ENCODE measurements at places on chromosomes 13 and 19.

- no peak for DNase-seq
Measured at GRCh38 chr19:10201176-10201575, 6.4 kb upstream of the DNMT1 start.

DNA sequence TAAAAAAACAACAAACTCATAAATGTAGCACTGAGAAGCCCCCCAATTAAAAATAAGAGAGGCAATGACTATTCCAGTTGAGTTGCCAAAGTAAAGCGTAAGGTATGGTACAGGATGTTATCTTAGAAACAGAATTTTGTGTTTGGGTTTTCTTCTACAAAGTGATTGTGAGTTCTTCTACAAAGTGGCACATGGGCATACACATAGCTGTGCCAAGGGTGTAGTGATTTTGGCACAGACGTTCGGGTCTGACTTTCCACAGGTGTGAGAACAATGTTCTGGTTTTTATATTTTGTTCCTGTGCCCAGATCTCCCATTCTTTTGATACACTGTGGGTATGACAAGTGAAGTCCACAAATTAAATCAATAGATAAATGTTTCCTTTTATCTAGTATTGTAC is 190.1 kb upstream of the CSNK1A1L start:
- no peak for DNase-seq

- DNase-seq: no peak
Measured at GRCh38 chr13:23744315-23744714, 144.9 kb downstream of the MIPEP start.

DNA sequence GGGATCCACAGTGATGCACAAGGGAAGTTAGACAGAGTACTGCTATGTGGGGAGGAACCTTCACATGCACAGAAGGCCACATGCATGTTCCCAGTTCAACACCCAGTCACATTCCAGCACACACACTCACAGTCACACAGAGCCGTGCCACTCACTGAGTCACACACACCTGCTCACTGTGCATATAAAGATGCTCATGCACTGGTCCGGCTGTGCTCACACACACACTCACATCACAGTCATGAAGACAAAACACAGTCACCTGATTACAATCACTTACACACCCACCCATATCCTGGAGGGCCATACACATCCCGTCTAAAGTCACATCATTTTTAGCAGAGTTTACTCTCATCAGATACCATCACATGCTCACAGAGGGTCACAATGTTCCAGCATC is 478 bp downstream of the CLC start:
- DNase-seq: peak; percentile 16

DNA sequence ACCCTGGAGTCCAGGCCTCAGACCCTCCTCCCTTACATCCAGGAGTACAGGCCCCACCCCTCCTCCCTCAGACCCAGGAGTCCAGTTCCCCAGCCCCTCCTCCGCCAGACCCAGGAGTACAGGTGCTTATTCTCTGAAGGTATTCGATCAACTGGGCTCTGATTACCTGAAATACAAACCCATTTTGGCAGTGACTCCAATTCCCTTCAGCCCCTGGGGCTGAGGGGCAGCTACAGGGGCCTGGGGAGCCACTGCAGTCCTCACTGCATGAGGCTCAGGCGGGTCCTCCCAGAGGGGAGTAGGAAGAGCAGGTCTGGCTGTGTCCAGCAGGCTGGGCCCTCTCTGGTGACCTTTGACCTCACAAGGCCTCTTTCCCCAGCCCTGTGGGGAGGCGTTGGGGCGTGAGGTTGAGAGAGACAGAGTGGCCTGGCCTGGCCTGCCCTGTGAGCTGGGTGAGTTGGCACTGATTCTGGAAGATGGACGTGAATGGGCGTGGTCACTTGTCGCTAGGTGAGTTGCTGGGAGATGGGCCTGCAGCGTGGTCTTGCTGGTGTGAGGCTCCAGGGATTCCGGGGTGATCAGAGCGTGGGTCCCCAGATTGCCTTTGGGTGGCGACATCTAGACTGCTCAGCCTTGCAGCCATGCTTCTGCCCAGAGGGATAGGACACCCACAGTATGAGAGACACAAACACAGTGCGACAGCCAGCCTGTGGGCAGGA is 3.1 kb downstream of the BCAT2 start:
- DNase-seq: no peak

- no peak for DNase-seq
Measured at GRCh38 chr19:46599716-46600373, 1.3 kb upstream of the CALM3 start.

- DNase-seq: no peak
Measured at GRCh38 chr13:42173789-42174343, 98.1 kb upstream of the AKAP11 start.

GRCh38 chr13:79194727-79195126 is 211.3 kb downstream of the RBM26 start:
- DNase-seq: no peak

- no peak for DNase-seq
Measured at GRCh38 chr19:49165865-49166301, 8.3 kb downstream of the TRPM4 start.

GRCh38 chr13:21672287-21672680 is 1.4 kb downstream of the FGF9 start:
- no peak for DNase-seq

- no peak for DNase-seq
Measured at GRCh38 chr19:37699057-37699456, 20.5 kb downstream of the ZNF607 start.

DNA sequence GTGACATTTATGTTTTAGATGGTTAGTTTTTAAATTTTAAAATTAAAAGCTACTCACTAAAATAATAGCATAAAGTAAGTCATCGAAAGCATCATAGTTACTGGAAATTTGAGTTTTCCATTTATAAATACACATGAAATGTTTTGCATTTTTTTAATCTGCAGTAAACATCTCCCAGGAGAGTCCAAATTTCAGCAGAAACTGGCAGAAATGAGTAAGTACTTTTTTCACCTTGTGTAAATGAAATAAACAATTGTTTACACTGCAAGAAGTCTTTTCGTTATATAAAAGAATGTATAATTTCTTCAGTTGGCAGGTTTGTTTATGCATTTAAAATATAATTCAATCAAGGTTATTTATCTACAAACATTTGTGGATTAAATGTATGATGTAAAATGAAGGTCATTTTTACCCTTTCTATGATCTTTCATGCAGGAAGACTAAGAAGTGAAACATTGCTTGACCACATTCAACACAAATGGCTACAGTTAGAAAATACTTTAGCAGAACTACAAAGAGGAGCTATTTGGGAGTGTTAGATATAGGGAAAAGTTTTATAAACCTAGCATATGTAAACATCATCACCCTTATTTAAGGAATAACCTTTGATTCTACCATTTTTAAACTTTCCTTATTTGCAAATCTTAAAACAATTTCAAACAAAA is 55.6 kb downstream of the RCBTB2 start:
- DNase-seq: no peak
